ENCODE measurements at places on chromosomes 1 and 21.

DNA sequence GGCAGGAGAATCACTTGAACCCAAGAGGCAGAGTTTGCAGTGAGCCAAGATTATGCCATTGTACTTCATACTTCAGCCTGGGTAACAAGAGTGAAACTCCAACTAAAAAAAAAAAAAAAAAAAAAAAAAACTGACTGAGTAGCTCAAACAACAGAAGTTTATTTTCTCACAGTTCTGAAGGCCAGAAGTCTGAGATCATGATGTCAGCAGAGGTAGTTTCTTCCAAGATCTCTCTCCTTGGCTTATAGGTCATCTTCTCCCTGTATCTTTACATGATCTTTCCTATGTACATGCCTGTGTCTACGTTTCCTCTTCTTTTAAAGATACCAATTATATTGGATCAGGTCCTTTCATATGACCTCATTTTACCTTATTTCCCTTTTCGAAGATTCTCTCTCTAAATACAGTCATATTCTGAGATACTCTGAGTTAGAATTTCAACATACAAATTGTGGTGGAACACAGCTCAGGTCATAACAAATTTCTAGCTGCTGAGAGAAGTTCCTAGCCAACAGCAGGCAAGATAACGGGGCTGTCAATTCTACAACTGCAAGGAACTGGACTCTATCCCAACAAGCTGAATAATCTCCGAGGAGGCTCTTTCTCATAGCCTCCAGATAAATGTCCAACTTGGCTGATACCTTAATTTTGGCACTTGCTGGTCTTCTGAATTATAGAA is 187.7 kb upstream of the ADAMTS5 start:
- no peak for DNase-seq

DNA sequence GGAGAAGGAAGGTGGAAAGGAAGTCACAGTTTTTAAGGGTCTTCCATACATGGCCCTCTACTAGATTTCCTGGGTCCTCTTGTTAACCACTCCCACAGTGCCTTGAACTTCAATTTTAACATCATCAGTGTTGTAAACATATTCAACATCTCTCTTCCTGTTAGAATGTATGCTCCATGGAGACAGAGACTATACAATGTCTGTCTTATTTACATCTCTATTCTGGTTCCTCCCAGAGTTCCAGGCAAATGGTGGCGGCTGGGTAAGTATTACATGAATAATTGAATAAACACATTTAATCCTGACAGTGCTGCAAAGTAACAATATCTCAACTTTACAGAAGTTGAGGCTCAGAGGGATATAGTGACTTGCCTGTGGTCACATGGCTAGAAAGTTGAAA is 40.3 kb downstream of the CDC7 start:
- DNase-seq, result no peak

DNA sequence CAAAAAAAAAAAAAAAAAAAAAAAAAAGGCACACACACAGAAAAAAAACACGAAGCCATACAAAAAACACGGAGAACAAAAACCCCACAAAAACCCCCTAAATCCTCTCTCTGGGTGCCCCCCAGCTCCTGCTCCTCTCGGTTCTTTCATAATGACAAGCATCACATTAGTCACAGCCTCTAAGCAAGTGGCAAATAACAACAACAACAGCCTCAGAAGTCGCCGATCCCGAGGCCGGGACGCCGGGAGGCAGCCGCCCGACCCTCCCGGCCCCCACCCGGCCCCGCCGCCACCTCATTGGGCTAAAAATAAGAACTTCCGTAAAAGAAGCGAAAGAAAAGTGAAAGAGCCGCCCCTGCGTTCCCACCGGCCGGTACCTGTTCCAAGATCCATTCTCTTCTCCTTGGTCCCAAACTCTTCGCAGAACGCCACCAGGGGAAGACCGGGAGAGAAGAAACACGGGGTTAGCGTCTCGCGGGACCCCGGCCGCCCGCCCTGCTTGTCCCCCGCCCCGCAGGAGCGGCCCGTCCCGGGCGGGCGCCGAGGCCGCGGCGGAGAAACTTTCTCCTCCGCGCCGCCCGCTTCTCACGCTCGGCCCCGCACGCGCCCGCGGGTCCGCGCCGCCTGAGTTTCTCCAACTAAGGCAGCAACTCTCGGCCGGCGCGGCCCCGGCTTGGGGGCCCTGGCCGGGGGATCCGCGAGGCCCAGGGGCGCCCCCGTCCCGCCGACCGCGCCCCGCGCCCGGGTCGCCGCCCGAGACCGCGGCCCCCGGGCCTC is 102.8 kb downstream of the CASZ1 start:
- peak; percentile 24 for DNase-seq

DNA sequence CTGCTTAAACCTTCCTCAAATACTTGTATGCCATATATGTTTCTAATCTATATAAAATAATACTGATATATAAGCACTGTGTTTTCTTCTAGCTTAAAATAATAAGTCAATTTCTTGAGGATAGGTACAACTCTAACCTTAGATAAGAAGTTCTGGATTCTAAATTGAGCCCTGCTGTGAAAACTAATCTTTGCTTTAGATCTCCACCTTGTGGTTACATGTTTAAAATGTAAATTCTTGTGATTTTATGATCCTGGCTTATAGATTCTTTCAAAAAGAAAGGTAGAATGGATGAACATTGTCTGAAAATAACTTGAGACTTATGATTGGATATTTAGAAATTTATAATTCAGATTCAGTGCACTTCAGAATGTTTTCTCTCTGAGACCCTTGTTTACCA is 38.9 kb upstream of the HMCN1 start:
- no peak for DNase-seq

- DNase-seq, result no peak
Measured at GRCh38 chr1:109787211-109787844, 23.6 kb upstream of the EPS8L3 start.

- no peak for DNase-seq
Measured at GRCh38 chr1:107149946-107150345, 9.1 kb downstream of the NTNG1 start.

- peak; percentile 53 for DNase-seq
Measured at GRCh38 chr1:24199291-24199900, 12.3 kb upstream of the IFNLR1 start.

DNA sequence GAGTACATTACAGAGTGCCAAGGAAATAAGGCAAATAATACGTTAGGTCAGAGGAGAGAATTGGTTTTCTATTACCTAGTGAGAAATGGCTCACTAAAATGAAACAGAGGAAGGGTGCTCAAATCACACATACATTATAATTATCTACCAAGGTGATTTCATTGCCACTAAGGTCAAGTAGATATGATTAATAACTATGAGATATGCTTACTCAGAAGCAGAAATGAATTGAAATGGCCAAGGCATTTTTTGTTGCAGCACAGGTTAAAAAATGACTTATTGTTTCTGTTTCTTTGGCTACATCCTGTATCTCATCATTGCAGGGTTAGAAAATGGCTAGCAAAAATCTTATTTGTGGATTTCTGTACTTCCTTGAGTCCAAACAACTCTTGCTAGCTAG is 154.5 kb upstream of the GORAB start:
- DNase-seq, result no peak

DNA sequence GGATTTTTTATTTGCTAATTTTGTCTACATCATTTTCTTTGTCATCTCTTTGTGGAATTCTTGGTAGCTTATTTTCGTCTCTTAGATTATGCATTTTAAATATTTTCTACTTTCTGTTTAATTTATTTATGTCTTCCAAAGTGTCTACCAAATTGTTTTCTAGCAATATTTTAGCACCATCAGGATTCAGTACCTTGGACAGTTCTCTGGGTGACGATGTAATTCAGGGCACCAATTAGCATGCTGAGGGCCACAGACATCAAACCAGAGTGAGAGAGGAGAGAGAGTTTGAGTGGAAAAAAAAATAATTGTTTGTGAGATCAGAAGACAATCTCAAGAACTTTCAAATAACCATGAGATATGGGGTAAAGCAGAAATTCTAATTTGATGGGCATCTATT is 169.8 kb upstream of the CXADR start:
- no peak for DNase-seq

GRCh38 chr1:100076744-100077143 is 56.0 kb downstream of the SASS6 start:
- DNase-seq, result no peak

GRCh38 chr1:42434340-42434739 is 21.5 kb downstream of the ZMYND12 start:
- DNase-seq, result no peak

DNA sequence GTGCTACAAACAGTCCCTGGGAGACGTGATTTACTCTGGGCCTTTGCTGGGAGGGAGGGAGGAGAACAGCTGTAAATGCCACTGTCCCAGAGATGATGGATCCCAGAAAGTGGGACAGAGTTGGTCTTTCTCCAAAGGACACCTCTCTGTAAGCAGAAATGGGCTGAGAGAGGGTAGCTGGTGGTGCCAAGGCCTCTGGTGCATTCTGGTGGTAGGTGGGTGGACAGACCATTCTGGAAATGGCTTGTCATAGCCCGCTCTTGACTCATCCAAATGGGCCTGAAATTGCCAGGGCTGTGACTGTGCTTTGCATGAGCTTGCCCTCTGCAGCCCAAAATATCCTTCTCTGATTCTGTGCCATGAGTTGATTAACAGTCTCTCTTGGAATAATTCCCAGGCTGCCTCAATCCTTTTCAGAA is 36.1 kb downstream of the CCDC185 start:
- no peak for DNase-seq

DNA sequence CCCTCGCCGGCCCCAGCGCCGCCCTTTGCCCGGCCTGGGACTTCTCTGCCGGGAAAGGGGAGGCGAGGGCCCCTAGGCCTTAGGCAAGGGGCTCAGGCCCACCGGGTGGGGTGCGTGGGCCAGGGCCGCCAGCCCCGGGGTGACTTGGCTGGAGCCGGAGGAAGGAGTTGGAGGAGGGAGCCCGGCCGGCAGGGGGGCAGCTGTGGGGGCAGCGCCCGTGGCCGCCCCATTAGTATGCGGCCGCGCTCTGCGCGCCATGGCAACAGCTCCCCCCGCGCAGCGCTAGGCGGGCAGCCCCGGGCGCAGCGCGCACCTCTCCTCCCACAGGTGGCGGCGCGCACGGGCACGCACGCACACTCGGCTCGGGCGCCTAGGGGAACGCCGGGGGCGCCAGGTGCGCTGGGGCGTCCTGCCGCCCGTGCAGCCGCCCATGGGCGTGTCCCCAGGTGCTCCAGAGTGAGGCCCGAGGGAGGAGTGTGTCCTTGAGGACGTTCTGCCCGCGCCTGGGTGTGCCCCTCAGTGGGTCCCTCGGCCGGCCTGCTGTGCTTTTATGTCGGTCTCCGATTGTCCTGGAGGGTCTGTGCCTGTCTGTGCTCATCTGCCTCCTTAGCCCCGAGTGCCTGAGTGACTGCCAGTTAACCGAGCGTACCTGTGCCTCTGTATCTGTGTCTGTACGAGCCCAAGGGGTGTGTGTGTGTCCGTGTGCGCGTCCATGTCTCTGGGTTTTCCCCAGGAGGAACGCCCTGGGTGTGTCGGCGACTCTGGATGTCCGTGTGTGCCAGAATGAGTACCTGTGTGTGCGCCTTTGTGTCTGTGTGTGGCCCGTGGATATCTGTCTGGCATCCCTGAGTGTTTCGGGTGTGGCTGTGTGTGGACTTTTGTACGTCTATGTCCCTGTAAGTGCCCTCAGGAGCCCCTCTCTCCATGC is 38.2 kb upstream of the WASF2 start:
- DNase-seq, result no peak

DNA sequence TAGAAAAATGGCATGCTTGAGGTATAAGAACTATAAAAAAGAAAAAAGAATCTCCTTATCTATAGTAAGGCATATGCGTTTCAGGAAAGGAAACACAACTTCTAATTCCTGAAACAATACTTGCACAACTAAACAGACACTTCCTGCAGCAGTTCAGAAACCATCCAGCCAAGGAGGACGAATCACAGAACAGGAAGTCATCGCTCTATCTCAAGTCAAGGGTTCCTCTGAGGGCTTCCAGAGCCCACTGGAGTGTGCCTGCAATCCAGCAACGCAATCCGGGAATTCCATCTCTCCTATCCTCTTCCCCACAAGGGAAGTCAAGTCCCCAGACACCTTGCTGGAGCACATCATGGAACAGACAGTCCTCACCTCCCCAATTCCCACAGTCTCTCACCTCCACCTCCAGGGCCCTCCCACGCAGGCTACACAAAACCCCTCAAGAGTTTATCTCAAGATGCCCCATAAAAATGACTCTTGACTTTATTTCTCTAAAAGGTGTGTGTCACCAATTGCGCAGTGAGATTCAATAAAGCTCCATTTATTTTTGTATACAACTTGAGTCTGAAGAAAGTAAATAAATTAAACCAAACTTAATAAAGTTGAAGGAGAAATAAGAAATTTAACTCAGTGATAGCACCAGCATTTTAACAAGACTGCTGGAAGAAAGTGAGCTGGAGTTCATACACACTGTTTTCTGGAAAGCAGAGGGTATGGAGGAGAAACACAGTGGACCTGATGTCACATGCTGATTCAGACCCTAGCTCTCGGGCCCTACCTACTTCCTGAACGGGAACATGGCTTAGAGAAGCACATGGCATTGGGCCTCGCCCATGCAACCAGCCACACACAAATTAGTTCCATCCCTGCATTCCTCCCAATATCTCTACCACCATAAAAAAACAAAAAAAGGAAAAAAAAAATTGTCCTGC is 39.9 kb downstream of the SIPA1L2 start:
- no peak for DNase-seq

DNA sequence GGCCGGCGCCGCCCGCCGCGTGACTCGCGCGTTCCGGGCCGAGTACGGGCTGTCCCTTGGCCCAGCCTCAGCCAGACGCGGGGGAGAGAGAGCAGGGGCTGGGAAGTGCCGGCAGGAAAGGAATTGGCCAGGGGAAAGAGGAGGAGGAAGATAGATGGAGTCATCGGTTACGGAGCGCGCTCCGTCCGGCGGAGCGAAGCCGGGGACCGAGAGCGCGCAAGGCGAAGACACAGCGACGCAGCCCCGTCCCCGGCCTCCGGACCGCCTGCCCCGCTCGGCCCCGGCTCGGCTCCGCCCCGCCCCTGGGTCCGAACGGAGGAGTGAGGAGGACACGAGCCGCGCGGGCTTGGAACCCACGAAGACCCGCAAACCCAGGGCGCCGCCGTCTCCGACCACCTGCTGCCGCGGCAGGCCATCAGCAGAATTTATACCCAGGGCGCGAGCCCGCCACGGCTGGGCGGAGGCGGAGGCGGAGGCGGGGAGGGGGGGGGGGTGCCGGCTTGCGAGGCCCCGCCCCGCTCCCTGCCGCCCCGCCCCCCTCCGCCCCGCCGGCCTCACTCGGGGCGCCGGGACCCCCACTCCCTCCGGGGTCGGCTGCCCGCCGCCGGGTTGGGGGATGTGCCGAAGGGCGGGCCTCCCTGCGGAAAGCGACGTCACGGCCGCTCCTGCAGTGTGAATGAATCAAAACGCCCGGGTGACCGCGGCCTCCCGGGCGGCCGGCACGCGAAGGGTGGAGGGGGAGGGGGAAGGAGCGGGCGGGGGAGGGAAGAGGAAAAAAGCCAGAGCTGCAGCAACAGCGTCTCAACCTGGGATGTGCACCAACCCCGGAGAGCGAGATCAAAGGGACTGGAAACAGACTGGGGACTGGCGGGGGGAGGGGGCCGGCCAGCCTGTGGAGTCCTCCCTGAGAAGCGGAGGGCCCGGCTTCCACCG is at the start of gene LHX4:
Gene LHX4 (plus strand): TSS at position 782 of the 933 bp plus-strand sequence. CDS start 266 bp downstream, outside the sequence.
- DNase-seq, result no peak

Data from stimulated activated CD4-positive, alpha-beta T cell treated with anti-CD3 and anti-CD28 coated beads, Interleukin-1b, Interleukin-23, amount 100 ng/mL, for 1 hour (primary cell).